ENCODE measurements at places on chromosomes 4 and X.

DNA sequence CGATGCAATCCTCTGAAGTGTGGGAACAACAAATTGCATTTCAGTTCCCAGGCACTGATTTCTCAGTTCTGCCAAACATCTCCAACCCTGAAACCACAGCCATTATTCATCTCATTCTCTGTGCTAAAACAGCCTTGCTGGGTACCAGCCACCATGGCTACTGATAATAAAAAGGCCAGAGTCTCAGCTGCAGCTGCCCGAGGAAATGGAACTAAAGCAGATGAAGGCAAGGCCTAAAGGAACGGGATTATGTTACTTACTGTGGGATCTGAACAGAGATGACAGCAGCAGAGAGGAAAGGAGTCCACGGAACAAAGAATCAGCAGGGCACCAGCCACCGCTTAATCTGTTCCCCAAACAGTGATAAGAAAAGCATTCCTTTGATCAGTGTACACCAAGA lies 155.7 kb downstream of the PAPSS1 start:
- no peak for DNase-seq

- DNase-seq, result no peak
Measured at GRCh38 chrX:19487520-19488200, 27.6 kb downstream of the MAP3K15 start.

GRCh38 chr4:153018684-153019083 lies 82.6 kb downstream of the FHDC1 start:
- DNase-seq, result no peak

DNA sequence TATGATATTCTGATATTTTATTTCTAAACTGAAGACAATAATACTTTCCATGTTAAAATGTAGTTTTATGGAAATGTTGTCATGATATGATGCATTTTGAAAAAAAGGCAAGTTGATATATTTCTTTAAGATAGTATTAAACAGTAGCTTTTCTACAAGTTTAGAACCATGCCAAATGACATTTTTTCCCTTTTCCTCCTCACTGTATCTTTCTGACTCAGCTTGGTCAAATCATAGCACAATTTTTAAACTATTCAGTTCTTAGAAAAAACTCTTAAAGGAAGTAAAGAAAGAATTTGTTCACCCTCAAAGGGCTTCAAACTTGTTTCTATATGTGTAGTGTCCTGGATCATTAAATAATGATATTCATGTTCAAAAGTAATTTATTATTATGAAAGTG lies 46.0 kb upstream of the GUCY1A1 start:
- DNase-seq, result no peak

DNA sequence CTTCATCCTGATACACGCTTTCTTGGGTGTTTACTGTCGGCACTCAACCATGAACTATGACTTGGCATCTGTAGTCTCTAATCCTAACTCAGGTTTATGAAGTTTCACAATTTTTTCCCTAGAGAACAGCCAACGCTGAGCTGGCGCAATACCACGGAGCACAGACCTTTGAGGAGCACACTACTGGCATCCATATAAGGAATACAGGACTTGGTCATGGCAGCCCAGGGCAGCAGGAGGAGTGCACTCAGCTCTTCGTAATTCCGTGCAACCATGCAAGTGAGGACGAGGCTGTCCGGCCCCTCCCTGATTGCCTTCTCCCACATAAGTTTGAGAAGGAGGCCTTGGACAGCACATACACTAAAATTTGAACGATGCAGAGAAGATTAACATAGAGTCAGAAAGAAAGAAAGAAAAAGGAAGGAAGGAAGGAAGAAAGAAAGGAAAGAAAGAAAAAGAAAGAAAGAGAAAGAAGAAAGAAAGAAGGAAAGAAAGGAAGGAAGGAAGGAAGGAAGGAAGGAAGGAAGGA lies 41.0 kb upstream of the PDLIM5 start:
- DNase-seq, result no peak

- DNase-seq, result no peak
Measured at GRCh38 chr4:108972613-108973283, 209.9 kb upstream of the ETNPPL start.

DNA sequence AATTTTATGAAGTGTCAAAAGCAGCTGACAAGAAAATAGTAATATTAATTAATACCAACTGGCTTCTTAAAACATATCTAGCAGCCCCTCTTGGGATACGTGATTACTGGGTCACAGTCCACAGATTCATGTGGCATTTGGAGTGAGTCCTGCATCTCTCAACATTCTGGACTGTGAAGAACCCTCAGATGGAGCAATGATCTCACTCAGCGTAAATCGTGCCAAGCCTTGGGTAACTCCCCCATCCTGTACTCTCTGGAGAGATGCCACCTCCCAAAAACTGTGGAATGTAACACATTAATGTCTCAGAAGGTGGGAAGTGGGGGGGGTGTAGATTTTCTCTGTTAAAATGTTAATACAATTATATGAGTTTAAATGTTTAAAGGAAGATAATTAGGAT lies 118.2 kb upstream of the IQCM start:
- DNase-seq, result no peak

All from C1 segment of cervical spinal cord (tissue), 14 donors.